Stromal cell of bone marrow (primary cell): ENCODE measurements at places on chromosomes 12 and 14.

DNA sequence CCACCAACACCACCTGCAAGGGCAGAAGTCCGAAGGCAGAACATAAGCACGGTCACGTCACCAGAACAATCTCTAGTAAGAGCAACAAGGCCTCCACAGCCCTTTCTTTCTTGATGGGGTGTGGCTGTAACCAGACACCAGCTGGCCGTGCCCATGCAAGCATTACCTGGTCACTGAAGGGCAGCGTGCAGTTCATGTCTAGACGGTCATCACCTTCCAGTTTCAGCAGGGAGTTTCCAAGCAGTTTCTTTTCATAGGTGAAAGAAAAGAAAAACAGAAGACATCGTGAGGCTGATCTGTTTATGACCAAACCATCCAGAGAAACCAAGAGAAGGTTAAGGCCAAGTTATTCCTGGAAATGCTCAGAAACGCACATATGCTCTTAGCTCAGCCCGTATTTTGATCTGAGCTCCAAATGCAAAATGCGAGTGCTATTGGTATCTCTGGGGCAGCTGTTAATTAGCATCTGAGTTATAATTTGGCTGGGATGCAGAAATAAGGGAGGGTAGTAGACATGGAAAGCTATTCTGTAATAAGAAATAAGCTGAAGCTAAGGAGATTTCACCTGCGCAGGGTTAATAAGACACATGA is 42.5 kb downstream of the PRKAB1 start:
- DNase-seq: no peak

- DNase-seq: no peak
Measured at GRCh38 chr12:116945886-116946550, 35.3 kb downstream of the FBXW8 start.

DNA sequence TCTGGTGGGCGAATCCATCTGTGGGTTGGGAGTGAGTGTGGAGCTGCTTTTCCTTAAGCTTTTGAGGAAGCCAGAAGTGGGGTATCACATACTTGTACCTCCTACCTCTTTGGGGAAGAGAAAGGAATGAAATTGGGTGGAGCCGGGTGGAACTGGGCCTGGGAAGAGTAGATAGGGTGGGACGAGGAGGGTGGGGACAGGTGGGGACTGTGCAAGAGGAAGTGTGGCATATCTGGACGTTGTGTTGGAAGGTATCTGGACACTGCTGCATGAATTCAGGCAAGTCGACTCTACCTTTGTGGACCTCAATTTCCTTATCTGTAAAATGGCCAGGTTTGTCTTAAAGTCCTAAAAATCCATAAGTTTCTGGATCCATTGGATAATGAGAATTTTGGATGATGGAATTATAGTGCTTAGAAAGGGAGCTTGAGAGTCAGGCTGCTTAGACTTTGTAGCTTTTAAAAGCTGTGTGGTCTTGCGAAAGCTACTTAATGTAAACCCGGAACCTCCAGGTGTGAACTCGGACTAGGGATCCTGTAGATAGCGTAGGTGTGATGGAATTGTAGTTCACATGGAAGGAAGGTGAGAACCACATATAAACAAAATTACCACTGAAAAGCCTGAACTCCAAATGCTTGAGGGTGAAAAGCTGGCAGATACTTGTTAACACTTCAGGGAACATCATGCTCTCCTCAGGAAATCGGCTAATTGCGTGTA is 2.1 kb downstream of the VRTN start:
- no peak for DNase-seq

GRCh38 chr12:124518051-124518932 is 49.1 kb downstream of the NCOR2 start:
- peak; percentile 100 for DNase-seq

GRCh38 chr12:33546004-33546403 is 106.4 kb upstream of the SYT10 start:
- DNase-seq: no peak

GRCh38 chr12:6555018-6555691 is 687 bp downstream of the IFFO1 start:
- no peak for DNase-seq

GRCh38 chr14:104142946-104143470 is 4.6 kb downstream of the KIF26A start:
- DNase-seq: no peak

DNA sequence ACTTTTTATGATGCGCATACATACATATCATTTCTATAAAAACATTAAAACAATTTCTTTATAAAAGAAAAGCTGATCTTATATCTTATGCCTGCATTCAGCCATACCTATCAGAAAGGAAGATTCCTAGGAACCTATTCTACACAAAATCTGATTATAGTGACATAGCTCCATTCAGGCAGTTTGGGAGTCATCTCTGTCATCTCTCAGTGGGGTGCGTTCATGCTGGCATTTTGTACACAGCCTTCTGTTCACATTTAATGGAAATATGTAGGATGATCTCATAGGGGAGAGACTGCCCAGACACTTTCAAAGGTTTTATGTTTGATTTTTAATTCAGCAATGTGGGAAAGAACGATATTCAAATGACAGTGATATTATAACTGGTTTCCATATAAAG is 52.9 kb downstream of the ATL1 start:
- DNase-seq: no peak

GRCh38 chr14:32336702-32337101 is 7.6 kb downstream of the AKAP6 start:
- no peak for DNase-seq

DNA sequence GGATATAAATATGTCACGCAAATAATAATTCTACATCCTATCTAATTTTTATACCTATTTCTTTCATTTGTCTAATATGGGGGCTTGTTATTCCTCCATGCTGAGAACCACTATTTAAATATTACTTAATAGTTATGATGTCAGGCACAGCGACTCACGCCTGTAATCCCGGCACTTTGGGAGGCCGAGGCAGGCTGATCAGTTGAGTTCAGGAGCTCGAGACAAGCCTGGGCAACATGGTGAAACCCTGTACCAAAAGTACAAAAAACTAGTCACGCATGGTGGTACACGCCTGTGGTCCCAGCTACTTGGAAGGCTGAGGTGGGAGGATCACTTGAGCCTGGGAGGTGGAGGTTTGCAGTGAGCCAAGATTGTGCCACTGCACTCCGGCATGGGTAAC is 45.2 kb downstream of the GXYLT1 start:
- no peak for DNase-seq

GRCh38 chr12:66014818-66015217 is 115.7 kb downstream of the LLPH start:
- DNase-seq: peak; percentile 41
